ENCODE measurements at places on chromosomes 2 and 18. TPM values are rescaled to one million over a fixed set of nuclear protein-coding genes. Genes with fewer than 3 reads are reported as not detected.

The SULT6B1 gene
- not detected for total RNA-seq

The CPS1 gene
- 9.0 TPM for total RNA-seq

The TCF23 gene
- 0.14 TPM for total RNA-seq

The HOXD11 gene
- not detected for total RNA-seq

The LIMS3 gene
- total RNA-seq: 2.5 TPM

The MOGAT1 gene
- 0.62 TPM for total RNA-seq

The PAPOLG gene
- total RNA-seq: 19.8 TPM

The GREB1L gene
- total RNA-seq: 0.26 TPM

The RFTN2 gene
- total RNA-seq: 1.1 TPM

The SCYGR4 gene
- total RNA-seq: not detected

The SERPINB13 gene
- not detected for total RNA-seq

The ATP9B gene
- total RNA-seq: 18.6 TPM

The VSNL1 gene
- 78.4 TPM for total RNA-seq

The PIEZO2 gene
- 10.7 TPM for total RNA-seq

The CYP27A1 gene
- 9.3 TPM for total RNA-seq

The CFAP53 gene
- 0.26 TPM for total RNA-seq

The EPHA4 gene
- total RNA-seq: 11.0 TPM

The SLC39A10 gene
- 144 TPM for total RNA-seq

DNA sequence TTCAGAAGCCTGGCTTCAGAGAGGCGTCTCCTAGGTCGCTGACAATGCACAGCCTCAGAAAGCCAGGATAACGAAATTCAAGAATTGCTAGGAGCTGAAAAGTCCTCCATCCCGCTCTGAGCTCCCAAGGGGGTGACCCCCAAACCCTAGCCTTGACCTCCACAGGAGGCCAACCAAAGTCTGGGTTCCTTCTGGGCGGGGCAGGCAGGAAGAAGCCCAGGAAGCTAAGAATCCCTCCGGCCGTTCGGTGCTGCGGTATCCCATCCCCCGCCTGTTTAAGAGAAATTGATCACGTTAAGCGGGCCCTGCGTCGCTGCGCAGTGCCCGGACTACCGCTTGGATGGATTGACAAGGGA is 2.5 kb upstream of the OSR1 start:
- H3K4me3 ChIP-seq: peak overlapping the region; percentile 70
- peaks cover 52% of the 10 kb centered on the region for H3K4me1 ChIP-seq
- no peak overlapping the region for H3K27ac ChIP-seq

GRCh38 chr2:15684161-15685039 is 92.7 kb downstream of the DDX1 start:
- peaks cover 6% of the 10 kb centered on the region for H3K36me3 ChIP-seq
- H3K27ac ChIP-seq: no peak overlapping the region
- peaks cover 7% of the 10 kb centered on the region for H3K4me1 ChIP-seq
- no peak for DNase-seq

GRCh38 chr2:85744741-85745601 is 8.8 kb upstream of the ATOH8 start:
- peaks cover 9% of the 10 kb centered on the region for H3K4me1 ChIP-seq
- no peak overlapping the region for H3K27ac ChIP-seq
- peaks cover 11% of the 10 kb centered on the region for H3K27me3 ChIP-seq
- H3K36me3 ChIP-seq: no peaks in the 10 kb centered on the region
- no peak for DNase-seq
- H3K4me3 ChIP-seq: no peak overlapping the region

DNA sequence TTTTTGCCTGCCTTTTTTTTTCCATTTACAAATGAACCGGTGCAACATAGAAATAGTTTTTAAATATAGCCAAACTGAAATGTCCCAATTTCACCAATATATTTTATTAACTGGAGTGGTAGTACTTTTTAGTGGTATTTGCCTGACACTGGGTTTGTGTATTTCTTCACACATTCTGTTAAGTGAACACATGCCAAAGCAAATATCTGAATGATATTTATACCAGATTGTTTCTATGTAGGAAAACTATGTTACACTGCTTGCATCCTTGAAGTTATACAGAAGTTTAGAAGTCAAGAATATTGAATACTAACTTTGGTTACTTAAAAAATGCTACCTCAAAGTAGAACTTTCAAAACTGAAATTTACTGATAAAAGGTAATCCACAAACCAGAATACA is 19.4 kb upstream of the ITPRID2 start:
- no peaks in the 10 kb centered on the region for H3K36me3 ChIP-seq
- H3K27me3 ChIP-seq: no peaks in the 10 kb centered on the region

GRCh38 chr2:173076581-173077345 is 1.1 kb downstream of the MAP3K20 start:
- H3K4me1 ChIP-seq: peaks cover 16% of the 10 kb centered on the region
- no peaks in the 10 kb centered on the region for H3K36me3 ChIP-seq
- peaks cover 6% of the 10 kb centered on the region for H3K27me3 ChIP-seq
- peak overlapping the region; percentile 83 for H3K4me3 ChIP-seq

DNA sequence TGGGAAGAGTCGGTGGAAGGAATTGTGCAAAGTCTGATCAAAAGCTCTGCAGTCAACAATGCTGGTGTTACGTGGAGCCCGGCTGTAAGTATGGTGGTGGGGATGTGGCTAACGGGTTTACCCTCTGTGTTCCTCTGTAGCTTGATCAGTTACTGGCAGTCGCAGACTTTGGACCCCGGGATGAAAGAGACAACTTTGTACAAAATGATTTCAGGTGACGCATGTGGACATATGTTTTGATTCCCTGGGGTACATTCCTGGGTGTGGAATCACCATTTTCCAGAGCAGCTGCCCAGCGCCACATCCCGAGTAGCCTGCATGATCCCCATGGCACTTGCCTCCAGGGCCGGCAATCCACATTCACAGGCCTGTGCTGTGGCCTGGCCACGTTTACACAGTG is 9.8 kb downstream of the RBFA start:
- peaks cover 63% of the 10 kb centered on the region for H3K36me3 ChIP-seq
- DNase-seq: no peak
- peaks cover 4% of the 10 kb centered on the region for H3K4me1 ChIP-seq

DNA sequence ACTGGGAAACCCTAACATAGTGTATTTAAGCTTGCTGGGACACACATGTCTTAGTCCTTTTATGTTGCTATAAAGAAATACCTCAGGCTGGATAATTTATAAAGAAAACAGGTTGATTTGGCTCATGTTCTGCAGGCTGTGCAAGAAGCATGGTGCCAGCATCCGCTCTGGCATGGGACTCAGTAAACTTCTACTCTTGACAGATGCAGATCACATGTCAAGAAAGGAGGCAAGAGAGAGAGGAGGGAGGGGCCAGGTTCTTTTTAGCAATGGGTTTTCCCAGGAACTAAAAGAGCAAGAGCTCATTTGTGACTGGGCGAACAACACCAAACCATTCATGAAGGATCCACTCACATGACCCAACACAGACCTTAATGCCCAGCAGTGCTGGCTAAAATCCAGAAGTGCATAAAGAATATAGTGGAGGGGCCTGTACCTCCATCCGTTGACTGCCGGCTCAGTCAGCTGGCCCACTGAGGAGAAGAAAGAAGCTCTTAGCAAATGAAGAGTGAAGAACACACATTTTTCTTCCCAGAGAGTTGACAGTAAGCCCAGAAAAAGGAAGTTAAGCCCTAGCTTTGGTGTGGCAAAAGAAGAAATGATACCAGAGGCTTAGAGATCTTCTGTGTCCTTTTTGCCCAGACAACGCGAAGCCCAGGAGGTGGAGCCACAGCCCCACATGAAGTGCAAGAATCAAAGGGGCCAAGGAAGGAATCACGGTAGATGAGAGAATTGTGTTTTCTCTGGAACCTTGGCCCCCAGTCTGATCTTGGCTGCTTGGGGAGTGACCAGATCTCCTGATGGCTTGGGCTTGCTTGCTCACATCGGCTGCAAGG is 183.5 kb upstream of the FAM98A start:
- no peak overlapping the region for H3K4me3 ChIP-seq
- H3K27me3 ChIP-seq: no peaks in the 10 kb centered on the region
- H3K4me1 ChIP-seq: peaks cover 4% of the 10 kb centered on the region
- peak; percentile 27 for DNase-seq
- H3K36me3 ChIP-seq: no peaks in the 10 kb centered on the region

DNA sequence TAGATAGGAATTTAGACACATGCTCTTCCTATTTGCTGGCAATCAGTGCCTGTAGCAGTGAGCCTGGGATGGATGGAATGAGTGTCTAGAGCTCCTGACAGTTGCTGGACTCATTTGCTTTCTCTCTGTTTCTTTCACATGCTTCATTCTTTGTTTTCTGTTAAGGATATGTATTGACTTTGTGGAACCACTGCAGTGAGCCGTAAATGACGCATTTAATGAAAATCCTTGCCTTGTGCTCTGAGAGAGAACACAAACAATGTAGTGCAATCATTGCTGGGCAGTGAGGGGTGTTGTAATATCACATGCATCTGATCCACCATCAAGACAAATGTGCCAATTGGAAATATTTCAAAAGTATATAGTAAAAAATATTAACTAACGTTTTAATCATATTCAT is 25.2 kb upstream of the CDH20 start:
- 0 out of 2 replicates have a peak, but pooled peaks cover 4% of the 10 kb centered on the region for H3K36me3 ChIP-seq
- 0 out of 2 replicates have a peak, but pooled peaks cover 5% of the 10 kb centered on the region for H3K4me1 ChIP-seq
- no peaks in the 10 kb centered on the region for H3K27me3 ChIP-seq
- no peak overlapping the region for H3K4me3 ChIP-seq

GRCh38 chr2:95347681-95348608 is 50.8 kb downstream of the KCNIP3 start:
- H3K36me3 ChIP-seq: no peaks in the 10 kb centered on the region
- peak overlapping the region; percentile 37 for H3K4me3 ChIP-seq
- H3K27me3 ChIP-seq: peaks cover 55% of the 10 kb centered on the region
- no peak for DNase-seq

- H3K27ac ChIP-seq: no peak overlapping the region
- 0 out of 2 replicates have a peak, but pooled peaks cover 2% of the 10 kb centered on the region for H3K4me1 ChIP-seq
- H3K27me3 ChIP-seq: no peaks in the 10 kb centered on the region
- no peaks in the 10 kb centered on the region for H3K36me3 ChIP-seq
- no peak for DNase-seq
These were observed 109.1 kb downstream of the PLA2R1 start for GRCh38 chr2:159953136-159953823.

DNA sequence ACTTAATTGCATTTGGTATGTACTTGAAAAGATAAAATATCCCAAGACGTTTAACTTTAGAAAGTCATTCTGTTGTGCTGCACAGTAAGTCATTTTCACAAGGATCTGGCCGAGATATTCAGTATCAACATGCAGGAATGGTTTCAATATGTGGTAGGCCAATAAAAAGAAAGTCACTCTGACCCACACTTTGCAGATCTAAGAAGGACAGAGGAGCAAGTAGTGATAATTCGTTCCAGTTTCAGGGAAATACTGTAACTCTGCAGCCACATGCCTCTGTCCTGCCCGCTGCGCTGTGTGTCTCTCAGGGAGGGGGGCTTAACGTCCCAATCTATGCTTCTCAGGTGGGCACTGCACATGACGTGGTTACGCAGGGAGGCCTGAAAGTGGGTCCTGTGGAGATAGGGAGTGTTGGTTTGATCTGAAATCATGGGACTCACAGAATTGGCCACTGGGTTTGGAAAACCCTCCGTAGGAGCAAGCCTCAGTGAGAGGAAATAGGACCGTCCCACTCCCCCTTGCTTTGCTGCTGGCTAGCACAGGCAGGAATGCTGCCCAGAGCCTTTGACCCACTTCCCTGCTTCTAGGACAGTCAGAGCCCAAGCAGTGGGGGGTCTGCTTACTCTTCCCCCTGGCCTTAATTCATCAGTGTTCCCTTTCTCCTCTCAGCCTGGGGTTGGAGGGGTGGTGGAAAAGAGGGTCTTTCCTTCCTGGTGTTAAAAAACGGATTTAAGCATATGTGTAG is 314.7 kb upstream of the SPRED2 start:
- H3K27me3 ChIP-seq: no peaks in the 10 kb centered on the region
- H3K4me3 ChIP-seq: no peak overlapping the region
- DNase-seq: peak; percentile 18
- no peak overlapping the region for H3K27ac ChIP-seq
- no peaks in the 10 kb centered on the region for H3K36me3 ChIP-seq

DNA sequence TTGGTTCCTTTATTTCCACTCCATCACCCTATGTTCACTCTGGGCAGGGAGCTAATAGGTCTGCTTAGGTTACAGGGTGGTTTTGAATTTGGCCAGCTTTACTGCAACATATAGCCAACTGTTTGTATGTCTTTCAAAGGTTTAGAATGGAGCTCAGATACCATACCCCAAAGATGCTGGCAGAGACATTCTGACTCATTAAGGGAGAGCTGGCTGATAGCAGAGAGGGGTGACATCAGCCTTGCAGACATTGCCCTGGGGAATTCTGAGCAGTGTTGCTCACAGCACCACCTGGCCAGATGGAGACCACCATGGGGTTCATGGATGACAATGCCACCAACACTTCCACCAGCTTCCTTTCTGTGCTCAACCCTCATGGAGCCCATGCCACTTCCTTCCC is 2.1 kb downstream of the PROKR1 start:
- H3K4me3 ChIP-seq: no peak overlapping the region
- H3K36me3 ChIP-seq: peaks cover 11% of the 10 kb centered on the region
- peaks cover 15% of the 10 kb centered on the region for H3K4me1 ChIP-seq
- no peak for DNase-seq
- H3K27ac ChIP-seq: no peak overlapping the region
- H3K27me3 ChIP-seq: peaks cover 45% of the 10 kb centered on the region

DNA sequence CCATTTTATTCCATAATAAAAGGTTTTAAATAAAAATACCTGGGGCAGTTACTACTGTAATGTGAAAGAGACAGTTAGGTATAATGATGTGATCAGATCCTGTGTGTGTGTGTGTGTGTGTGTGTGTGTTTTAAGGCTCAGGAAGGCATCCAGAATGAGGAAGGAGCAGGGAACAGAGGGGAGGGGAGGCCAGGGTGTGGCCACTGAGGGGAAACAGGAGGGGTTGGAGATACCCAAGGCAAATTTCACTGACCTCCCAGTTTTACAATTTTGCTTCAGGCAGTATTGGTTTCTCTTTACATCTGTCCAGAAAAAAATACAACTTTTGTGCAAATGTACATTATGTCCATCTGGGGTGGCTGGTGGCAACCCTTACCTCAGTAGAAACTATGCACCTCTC is 163.5 kb upstream of the FBXO11 start:
- peaks cover 9% of the 10 kb centered on the region for H3K4me1 ChIP-seq
- H3K36me3 ChIP-seq: no peaks in the 10 kb centered on the region
- no peaks in the 10 kb centered on the region for H3K27me3 ChIP-seq
- DNase-seq: no peak
- no peak overlapping the region for H3K27ac ChIP-seq

GRCh38 chr2:6410313-6410712 is 455.4 kb downstream of the CMPK2 start:
- H3K27me3 ChIP-seq: no peaks in the 10 kb centered on the region
- no peak overlapping the region for H3K27ac ChIP-seq
- H3K4me3 ChIP-seq: no peak overlapping the region
- H3K4me1 ChIP-seq: no peaks in the 10 kb centered on the region

- H3K4me3 ChIP-seq: no peak overlapping the region
- no peaks in the 10 kb centered on the region for H3K36me3 ChIP-seq
- no peak overlapping the region for H3K27ac ChIP-seq
- H3K27me3 ChIP-seq: no peaks in the 10 kb centered on the region
- H3K4me1 ChIP-seq: peaks cover 20% of the 10 kb centered on the region
These were observed 21.6 kb upstream of the SP3 start for GRCh38 chr2:173986805-173987204.

GRCh38 chr2:20444101-20444992 is 2.5 kb upstream of the RHOB start:
- H3K4me3 ChIP-seq: no peak overlapping the region
- H3K4me1 ChIP-seq: peaks cover 18% of the 10 kb centered on the region
- no peak overlapping the region for H3K27ac ChIP-seq
- peaks cover 34% of the 10 kb centered on the region for H3K27me3 ChIP-seq
- DNase-seq: no peak

Measured in WTC11 (cell line).